AG10803 (cell line): ENCODE measurements at places on chromosomes 3 and 15.

- DNase-seq: peak; percentile 55
Measured at GRCh38 chr15:73575636-73576247, 57.4 kb downstream of the NPTN start.

GRCh38 chr3:111859061-111859973 lies at the start of gene PHLDB2:
PHLDB2 (plus strand) TSS chr3:111859265; CDS start chr3:111884078, 24,813 bp downstream.
- DNase-seq: peak; percentile 80

- no peak for DNase-seq
Measured at GRCh38 chr3:169383770-169384169, 279.7 kb downstream of the MECOM start.

- DNase-seq: no peak
Measured at GRCh38 chr15:90713081-90713480, 4.1 kb upstream of the BLM start.

- DNase-seq: peak; percentile 4
Measured at GRCh38 chr3:151724576-151725562, 8.9 kb upstream of the AADACL2 start.

DNA sequence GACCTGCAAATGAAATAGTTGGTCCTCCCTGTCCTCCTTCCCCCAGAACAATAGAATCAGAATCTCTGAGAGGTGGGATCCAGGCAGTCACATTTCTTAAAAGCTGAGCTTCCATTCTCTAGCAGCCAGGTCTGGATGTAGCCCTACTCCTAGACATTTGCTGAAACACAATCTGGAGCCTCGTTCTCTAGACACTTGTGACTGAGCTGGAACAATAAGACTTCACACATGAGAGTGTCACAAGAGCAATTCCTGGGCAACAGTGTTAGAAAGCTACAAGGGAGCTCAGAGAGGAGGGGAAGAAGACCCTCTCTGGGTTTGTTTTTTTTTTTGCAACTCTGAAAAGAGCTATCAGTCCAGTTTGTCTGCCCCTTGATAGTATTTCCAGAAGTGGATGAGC lies 14.5 kb downstream of the CORO2B start:
- DNase-seq: no peak

- no peak for DNase-seq
Measured at GRCh38 chr15:79030470-79030869, 60.1 kb downstream of the RASGRF1 start.

DNA sequence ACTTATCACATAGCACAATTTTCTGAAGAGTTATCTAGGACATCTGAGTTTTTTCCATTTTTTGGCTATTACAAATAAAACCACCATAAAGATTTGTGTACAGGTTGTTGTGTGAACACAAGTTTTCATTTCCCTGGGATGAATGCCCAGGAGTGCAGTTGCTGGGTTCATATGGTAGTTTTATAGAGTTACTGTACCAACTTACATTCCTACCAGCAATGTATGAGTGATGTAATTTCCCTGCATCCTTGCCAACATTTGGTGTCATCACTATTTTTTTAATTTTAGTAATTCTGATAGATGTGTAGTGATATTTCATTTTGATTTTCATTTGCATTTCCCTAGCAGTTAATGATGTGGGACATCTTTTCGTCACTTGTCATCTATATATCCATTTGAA lies 20.5 kb downstream of the FILIP1L start:
- DNase-seq: peak; percentile 53

DNA sequence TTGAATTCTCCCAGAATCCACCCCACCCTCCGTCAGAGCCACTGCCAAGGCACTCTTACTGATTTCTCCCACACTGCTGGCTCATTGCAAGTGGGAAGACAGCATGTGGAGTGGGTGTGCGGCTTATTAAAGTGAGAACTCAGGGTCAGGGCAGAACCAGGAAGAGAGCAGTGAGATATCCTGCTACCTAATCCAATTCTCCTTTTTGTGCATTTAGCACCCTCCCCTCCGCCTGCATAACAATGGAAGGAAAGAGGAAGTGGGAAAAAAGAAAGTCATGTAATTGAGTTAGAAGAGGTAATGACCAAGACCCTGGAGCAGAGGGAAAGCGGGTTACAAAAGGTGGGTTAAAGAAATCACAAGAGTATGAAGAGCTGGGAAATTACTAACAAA lies 27.8 kb upstream of the PIK3CB start:
- DNase-seq: no peak

GRCh38 chr3:167032267-167032876 lies 347.7 kb downstream of the ZBBX start:
- DNase-seq: peak; percentile 6

- peak; percentile 90 for DNase-seq
Measured at GRCh38 chr15:39283531-39283930, 297.3 kb upstream of the THBS1 start.

- no peak for DNase-seq
Measured at GRCh38 chr3:58223855-58224254, 13.1 kb upstream of the DNASE1L3 start.

DNA sequence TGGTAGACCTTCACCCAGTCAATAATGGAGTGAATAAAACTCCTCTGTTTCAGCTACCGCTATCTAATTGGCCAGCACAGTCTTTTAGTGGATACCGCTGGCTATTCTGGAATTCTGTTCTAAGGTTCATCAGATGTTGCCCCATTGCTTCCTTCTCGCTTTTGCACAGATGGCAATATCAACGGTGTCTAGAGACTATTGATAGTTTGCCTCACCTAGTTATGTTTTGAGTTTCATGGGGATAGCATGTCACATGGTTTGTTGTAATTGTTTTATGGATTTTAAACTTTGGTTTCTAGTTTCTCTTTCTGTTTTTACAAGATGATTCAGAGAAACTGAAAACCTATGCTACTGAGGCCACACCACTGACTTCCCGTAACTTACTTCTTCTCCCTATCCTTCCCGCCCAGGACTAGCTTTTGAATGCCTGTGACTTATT lies 2.0 kb downstream of the XRN1 start:
- peak; percentile 9 for DNase-seq

DNA sequence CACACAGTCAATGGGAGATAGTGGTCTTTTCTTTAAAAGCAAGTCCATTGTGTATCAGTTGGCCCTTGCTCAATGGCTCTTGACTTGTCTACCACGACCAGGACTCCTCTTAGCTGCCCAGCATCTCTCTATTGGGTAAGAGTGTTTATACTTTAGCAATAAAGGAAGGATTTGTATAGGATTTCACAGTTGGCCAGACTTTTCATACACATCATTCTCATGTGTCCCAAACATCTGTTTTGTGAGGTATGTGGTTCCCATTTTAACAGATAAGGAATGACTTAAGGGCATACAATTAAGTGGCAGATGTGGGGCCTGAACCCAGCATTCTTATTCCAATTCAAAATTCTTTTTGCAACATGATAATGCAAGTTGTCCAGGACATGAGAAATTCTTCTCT lies 191.5 kb downstream of the CHST2 start:
- DNase-seq: no peak

DNA sequence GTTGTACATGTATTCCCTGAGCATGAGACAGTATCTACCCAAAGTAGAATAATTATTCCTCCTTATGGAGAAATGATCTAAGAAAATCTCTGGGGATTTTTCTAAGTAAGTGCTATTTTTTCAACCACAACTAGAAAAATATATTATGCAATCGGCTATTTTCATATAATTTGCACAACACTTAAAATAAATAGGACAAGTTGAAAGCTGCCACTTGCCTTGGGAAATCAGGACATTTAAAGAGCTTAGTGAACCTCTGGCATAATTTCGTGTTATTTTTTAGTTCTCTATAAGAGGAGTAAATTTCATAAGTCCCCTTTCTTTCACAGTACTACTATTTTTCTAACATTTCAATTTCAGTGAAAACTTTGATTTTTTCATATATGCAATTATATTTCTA lies 672.1 kb downstream of the OTOL1 start:
- no peak for DNase-seq

- no peak for DNase-seq
Measured at GRCh38 chr15:82551646-82552247, 11.5 kb upstream of the RPS17 start.

DNA sequence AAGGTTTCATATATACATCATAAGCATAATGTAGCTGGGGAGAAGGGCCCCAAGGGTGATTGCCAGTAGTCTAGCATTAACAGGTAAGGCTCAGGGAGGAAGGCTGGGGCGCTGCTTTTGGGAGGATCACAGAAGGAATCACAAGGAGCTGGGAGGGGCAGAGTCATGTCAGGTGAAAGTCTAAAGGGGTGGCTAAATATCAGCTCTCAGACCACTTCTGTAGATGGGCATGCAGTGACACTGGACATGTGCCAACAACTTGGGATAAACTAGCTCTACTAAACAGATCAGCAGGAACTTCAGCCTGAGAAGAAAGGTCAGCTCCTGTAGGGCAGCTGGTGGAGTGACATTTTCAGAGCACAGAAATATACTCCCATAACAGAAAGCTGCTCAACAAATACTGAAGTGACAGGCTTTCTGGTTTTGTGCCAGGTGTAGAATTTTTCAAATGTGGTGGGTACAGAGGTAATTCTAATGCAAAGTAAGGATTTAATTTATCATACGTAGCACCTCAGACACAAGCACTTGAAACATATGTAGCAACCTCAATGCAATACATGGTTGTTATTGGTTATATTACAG lies 79.4 kb downstream of the PEX5L start:
- no peak for DNase-seq

- DNase-seq: no peak
Measured at GRCh38 chr3:98599647-98600411, 6.4 kb upstream of the CPOX start.

GRCh38 chr15:99668533-99669182 lies 64.6 kb downstream of the LYSMD4 start:
- no peak for DNase-seq

DNA sequence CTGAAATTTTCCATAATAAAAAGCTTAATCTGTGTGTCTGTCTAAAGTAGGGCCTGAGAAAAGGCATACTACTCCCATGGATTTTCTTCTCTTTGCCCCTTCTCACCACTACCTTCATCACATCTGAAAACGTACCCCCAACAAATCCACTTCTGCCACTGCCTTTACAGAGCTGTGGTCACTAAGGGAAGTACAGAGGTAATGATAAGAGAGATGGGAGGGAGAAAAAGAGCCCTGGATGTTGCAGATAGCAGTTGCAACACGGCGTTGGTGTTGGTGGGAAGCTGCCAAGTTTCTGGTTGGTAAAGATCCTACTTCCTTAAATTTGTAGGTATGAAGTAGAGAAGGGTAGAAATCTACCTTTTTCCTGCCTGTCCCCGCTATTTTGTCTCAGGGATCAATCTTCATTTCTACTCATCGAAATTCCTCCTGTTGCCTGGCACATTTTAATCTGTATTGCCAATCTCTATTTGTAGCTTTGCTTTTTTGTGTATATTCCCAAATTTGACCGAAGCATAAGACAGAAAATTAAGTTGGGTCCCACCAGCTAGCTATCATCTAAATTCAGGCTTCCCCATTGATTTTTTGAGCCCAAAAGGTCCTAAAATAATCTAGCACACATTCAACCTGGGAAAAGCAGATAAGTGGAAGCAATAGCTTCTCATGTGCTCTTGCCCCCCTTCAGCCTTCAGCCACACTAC lies 102.9 kb downstream of the TFDP2 start:
- DNase-seq: no peak

DNA sequence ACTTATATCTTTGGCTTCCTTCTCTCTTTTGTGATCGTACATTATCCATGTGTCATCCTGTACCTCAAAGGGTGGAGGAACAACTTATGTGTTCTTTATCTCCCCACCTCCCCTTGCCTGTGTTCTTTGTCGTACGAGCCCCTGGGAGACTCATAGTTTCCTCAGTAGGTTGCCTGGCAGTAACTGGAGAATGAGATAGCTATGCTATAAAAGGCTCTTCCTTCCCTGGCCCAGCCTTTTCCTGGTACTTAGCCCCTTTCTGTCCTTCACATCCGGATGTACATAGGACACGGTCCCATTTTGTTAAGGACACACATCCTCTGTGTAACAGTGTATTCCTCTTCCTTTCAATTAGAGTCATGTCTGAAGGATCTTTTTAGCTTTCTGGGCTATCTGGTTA lies 32.1 kb downstream of the PLCL2 start:
- no peak for DNase-seq

DNA sequence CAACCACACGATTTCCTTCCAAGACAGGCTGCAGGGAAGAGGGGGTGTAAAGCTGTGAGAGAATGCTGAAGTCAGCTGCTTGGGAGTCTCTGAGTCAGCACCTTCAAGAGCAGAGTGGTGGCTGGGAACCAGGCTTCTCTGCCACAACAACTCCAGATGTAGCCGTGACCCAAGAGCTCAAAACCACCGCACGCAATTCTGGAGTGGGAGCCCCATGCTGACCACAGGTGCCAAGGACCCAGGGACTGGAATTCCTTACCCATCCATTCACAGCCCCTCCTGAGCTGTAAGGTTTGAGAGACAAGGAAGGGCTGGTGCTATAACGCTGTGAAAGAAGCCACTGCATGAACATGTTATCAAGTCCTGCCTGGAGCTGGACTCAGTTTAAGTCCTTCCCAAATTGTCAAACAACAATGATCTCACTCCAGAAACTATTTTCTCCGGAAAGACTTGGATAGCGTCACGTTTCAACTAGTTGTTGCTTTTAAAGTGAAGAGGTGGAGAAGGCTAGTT lies 61.4 kb downstream of the UMPS start:
- DNase-seq: peak; percentile 100

DNA sequence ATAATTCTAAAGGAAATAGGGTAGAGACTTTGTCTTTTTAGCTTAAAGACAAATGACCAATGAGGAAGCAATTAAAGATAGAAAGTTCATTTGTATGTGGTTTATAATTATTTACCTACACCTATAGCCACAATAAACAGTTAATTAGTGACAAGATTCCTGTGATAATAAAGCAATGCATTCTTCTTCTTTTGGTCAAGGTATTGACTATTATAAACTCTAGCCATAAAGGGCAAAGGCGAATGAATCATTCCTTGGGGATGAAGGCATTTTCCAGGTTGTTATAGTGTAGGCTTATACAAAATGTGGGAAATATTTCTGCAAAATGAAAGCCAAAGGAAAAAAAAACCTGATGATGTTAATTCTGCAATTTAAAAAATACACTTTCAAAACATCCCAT lies 115.4 kb downstream of the PLD1 start:
- DNase-seq: no peak

DNA sequence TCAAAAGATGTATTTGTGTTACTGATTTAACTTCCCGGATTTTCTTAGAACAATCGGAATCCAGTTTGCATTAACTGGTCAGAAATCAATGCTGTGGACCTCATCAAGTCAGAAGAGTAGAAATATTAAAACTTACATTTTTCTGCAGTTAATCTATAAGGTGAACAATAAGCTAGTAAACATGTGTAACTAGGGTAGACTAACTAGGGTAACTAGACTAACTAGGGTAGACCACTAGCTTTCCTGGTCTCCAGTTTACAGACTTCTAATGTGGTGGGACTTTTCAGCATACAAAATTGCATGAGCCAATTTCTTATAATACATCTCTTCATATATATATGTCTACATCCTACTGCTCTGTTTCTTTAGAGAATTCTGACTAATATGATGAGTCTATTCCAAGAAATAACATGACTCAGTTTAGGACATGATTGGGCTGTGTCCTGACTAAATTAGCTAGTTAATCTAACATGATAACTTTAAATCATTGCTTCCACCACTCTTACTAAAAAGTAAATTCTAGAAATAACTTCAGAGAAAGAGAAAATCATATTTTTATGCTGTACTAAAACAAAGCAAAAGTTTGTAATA lies 5.3 kb downstream of the PLSCR2 start:
- no peak for DNase-seq

- DNase-seq: no peak
Measured at GRCh38 chr3:65625305-65625704, 413.4 kb downstream of the MAGI1 start.
